ENCODE measurements at places on chromosomes 1 and 21.

DNA sequence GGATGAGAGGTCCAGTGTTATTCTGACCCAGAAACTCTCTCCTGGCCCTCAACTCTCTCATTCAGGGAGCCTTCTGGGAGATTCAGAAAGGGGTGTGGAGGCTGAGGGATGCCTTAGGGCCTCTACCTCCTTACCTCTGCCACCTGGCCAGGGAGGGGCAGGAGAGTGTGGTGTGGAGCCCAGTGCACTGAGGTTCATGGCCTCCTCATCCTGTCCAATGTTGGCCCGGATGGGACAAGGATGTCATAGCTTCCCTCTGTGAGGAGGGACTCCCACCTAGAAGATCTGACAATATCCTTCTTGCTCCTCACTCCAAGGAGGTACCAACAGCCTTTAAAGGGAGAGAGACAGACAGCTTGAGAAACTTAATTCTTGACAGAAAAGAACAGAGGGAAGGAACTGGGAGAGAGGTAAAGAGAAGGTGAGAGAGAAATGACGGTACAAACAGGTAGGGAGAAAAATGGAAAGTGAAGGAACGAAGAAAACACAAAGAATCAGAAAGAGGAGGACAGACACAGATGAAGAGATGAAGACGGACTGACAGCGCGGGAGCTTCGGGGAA lies 779 bp downstream of the BEND5 start:
- DNase-seq, result no peak

- DNase-seq, result no peak
These were observed 129.8 kb downstream of the TBX19 start for GRCh38 chr1:168410464-168410863.

DNA sequence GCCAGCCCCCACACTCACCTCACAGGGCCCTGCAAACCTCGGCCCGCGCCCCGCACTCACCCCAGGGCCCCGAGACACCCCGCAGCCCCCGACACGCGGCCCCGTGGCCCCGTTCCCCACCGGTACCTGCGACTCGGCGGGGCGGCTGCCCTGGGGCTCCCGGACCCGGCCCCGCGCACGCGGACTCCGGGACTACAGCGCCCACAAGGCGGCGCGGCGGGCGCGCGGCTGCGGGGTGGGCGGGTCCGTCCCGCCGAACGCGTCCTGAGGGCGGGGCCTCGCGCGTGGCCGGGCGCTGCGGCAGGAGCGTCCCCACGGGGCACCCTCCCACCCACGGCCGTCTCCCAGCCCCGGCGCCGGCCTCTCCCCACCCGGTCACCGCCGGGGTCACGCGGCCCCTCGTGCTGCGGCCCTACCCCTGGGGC lies at the start of gene SLC19A1:
TSS of gene SLC19A1 (minus strand) at position 199 of the 425 bp plus-strand sequence. CDS start 4,481 bp downstream, outside the sequence.
- peak; percentile 66 for DNase-seq

GRCh38 chr1:44848456-44849181 lies 5.6 kb upstream of the PTCH2 start:
- no peak for DNase-seq

GRCh38 chr21:26194811-26195251 lies 24.3 kb upstream of the APP start:
- DNase-seq, result no peak

GRCh38 chr1:17635276-17635675 lies 95.8 kb downstream of the ARHGEF10L start:
- DNase-seq, result no peak

DNA sequence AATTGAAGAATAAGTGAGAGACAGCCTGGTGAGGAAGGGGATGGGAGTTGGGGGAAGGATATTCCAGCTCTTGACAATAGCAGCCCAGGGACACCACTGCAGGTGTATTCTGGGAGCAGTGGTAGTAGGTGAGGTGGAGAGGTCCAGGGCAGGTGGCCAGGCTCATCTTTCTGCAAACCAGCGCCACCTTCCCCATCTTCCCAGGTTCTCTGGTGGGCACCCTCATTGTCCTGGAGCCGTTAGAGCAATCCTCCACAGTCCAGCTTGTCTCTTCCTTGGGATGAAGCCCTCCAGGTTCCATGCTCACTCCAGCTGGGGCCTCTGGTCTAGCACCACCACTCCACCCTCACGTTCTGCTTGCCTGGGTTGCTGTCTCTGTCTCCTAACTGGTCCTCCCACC lies 97.0 kb downstream of the IER5 start:
- no peak for DNase-seq

GRCh38 chr1:34060901-34061415 lies 104.1 kb downstream of the CSMD2 start:
- no peak for DNase-seq

- DNase-seq, result no peak
These were observed 1.2 kb downstream of the ATP1B1 start for GRCh38 chr1:169107603-169108208.

GRCh38 chr1:150650193-150650592 lies 20.8 kb upstream of the ENSA start:
- no peak for DNase-seq

DNA sequence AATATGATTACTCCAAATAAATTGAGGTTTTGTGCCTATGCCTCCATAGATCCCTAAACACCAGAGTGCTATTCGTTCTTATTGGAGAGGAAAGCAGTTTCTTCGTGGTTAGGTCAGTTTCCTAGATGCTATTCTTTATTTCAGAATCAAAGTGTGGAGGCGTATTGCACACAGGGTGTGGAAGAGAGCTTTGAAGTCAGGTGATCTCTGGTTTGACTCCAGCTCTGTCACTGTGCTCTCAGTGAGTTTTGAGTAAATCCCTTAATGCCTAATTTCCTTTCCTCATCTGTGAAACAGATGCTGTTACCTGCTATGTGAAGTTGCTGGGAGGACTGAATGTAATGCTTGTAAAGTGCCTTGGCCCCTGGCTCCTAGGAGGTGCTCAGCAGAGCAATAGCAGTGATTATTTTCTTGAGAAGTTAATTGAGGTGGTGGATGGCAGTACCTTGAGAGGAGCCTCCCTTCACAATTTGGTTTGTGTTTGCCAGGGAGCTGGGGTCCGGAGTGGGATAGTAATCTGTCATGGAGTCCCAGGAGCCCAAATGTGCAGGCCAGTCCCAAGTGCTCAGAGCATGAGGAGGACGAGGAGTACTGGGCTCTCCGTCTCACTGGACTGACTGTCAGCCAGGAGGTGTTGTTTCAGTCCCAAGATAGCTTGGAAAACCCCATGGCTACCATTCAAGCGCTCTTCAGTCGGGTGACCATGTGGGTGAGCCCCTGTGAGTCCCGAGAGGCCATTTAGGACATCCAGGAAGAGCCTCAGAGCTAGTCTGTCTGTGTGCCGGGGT lies 14.9 kb downstream of the NTPCR start:
- DNase-seq, result no peak

GRCh38 chr1:24315391-24315790 lies 3.8 kb upstream of the GRHL3 start:
- no peak for DNase-seq

DNA sequence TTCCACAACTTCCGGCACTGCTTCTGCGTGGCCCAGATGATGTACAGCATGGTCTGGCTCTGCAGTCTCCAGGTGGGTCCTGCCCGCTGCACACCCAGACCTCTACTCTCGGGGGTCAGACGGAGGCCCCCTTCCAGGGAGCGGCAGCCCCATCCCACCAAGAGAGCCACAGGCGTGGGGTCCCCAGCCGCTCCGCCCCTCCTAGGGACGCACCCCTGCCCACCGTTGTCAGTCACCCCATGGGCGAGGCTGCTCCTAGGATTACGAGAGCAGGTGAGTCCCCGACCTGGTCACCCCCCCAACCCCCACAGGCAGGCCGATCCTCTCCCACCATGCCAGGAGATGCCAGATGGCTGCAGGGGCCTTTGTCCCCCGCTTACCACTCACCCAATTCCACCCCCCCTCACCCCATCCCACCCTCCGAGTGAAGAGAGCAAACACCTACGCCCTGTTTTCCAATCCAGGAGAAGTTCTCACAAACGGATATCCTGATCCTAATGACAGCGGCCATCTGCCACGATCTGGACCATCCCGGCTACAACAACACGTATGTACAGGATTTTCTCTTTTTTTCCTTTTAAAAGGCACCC lies 107.0 kb downstream of the PDE9A start:
- DNase-seq, result no peak

DNA sequence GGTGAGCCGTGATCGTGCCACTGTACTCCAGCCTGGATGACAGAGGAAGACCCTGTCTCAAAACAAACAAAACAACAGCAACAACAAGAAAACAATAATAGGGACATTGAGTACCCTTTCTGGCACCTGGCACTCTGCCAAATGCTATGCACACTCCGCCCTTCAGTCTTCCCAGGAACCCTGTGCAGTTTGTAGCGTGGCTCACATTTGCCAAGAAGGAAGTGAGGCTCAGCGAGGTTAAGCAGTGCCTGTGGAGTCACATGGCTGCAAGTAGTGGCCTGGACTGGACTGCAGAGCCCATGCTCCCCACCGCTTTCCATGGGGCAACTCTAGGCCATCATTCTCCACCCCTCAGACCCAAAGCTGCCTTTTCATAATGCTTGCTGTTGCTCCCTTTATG lies 5.3 kb upstream of the EVA1B start:
- peak; percentile 74 for DNase-seq

DNA sequence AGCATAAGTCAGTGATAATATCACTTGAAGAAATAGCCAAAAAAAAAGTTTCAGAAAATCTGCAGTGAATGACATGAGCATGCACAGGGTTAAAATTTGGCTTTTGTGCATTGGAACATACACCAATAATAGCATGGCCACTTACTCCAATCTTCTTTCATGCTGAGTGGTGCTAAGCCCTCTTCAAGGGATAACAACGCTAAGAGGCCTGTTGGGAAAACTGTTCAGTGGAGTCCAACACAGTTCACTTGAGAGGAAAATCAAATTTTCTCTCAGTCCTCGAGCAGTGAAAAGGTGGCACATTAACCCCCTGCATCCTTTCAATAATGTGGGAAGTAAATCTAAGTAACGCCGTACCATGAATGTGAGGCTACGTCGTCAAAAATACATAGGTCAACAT lies 264.7 kb downstream of the SPATA17 start:
- DNase-seq, result no peak

DNA sequence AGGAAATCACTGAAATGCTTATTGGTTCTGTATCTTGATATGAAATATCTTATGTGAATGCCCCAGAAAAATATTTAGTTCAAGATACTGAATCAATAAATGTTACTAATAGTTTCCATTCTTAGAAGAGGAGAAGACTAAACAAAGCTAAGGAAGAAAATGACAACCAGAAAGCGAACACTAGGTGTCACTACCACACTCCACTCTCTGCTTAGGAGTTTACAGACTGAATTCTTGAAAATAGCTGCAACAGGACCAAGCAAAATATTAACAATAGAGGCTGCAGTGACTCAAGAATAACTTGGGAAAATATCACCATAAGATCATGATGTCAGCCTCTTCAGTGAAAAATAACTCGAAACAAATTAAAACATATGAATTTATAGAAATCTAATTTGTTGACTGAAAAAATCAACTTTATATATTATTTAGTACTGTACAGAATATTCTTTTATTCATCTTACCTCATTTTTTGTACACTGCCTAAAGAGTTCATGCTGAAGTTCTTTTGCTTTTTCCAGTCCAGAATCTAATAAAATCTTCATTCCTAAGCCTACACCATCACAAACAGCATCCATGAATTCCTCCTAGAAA lies 61.6 kb downstream of the KIF14 start:
- DNase-seq, result peak; percentile 72

DNA sequence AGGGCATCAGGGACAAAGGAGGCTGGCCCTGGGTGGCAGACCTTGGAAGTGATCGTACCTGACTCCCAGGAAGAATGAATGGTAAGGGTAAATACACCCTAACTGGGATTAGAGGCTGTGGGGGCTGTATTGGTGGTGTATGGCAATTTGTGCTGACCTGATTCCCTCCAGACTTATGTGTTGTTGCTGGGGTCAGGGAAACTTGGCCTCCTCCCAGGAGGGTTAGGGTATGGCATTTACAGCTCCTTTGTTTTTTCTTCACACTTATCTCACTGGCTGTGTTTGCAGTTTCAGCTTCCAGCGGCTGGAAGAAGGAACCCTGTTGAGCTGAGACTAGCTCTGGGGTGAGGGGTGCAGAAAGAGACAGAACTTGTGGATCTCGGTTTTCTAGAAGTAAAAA lies 8.2 kb downstream of the VANGL1 start:
- DNase-seq, result no peak

DNA sequence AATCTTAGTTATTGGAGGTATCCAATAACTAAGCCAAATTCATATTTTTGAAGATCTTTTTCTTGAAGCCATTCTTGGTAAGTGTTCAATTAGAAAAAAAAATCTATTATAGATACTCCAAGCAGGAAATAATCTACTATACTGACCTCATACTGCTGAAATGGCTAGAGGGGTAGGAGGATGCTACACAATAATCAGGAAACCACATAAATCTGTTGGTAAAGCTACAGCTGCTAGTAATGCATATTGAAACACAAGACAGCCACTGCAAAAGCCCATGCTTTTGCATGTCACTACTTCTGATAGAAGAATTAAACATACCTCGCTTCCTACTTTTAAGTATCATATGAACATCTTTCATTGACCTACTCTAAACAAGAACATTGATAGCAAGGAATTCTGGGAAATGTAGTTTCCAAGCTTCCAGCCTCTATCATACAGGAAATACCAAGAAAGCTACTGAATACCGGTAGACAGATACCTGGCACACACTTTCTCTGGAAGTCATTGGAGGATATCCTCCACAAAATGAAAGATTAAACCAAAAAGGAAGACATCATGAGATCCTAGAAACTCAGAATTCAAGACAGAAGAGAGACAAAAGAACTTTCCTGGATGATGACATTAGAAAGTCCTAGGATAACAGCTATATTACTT lies 103.0 kb upstream of the VAV3 start:
- DNase-seq, result no peak

Data from dermis microvascular lymphatic vessel endothelial cell (primary cell).